ENCODE measurements at places on chromosomes 3 and 15.

DNA sequence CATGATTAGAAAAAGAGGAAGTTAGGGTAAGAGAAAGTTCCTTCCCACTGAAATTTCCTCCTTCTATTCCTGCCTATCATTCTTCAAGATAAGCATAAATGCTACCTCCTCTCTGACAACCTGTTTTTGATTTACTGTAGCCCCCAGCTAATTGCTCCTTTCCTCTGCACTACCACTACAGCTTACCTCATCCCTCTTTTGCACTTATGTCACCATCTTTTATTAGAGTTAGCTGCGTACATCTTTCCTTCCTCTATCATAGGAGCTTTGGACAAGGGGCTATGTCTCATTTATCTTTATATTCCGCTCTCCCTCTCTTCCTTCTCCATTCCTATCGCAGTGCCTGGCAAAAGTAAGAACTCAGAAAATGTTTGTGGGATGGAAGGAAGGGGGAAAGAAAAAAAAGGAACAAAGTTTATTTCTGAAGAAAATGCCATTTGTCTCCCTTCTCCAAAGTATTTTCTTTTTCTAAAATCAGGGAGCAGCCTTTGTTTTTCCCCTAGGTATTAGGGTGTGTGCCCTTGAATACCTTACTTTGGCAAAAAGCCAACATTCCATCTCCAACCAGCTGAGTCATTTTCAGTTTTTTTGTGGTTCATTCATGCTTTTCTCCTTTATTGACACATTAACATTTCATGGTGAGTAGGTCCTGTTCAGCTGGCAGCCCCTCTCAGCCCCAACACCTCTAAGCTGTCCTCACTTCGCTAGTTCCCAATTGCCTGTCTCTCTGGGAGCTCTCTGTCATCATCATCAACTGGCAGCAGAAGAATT lies 87.6 kb upstream of the SOX2 start:
- DNase-seq, result no peak

GRCh38 chr3:180175572-180175971 lies 138.8 kb upstream of the PEX5L start:
- DNase-seq, result no peak

GRCh38 chr15:94670438-94671034 lies 439.2 kb downstream of the MCTP2 start:
- DNase-seq, result no peak

DNA sequence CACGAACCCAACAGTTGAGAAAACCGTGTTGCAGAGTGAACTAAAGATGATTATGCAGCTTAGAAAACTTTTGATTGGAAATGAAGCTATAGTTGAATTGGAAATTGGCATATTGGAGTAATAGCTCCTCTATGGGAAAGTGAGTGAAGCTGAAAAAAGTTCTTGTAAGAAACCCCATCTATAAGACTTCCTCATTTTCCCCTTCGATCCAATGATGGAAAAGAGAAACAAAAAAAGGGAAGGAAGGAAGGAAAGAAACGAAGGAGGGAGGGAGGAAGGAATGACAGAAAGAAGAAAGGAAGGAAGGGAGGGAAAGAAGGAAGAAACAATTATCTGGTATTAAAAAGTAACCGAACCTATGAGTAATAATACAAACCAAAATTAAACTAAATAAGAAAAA lies 791.8 kb upstream of the NR2F2 start:
- no peak for DNase-seq

- no peak for DNase-seq
Observed at GRCh38 chr3:154214306-154214705, 93.1 kb downstream of the ARHGEF26 start.

- DNase-seq, result no peak
Observed at GRCh38 chr3:13013994-13014754, 59.1 kb downstream of the IQSEC1 start.

DNA sequence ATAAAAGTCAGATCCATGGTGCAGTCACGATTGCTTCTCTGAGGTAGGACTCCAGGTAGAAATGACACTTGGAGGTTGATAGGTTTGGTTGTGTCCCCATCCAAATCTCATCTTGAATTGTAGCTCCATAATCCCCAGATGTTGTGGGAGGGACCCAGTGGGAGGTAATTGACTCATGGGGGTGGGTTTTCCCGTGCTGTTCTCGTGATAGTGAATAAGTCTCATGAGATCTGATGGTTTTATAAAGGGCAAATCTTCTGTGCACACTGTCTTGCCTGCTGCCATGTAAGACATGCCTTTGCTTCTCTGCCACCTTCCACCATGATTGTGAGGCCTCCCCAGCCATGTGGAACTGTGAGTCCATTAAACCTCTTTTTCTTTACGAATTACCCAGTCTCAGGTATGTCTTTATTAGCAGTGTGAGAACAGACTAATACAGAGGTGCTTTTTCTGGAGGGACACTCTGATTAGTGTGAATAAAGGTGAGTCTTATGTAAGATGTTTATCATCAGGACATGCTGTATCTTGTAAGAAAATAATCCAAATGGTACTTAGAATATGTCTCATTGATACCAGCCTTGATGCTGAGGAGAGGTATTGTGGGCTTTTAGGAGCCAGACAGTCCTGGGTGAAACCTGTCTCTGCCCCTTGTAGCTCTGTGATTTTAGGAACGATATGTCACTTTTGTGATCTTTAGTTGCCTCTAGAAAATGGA lies 43.0 kb downstream of the SLCO3A1 start:
- no peak for DNase-seq

GRCh38 chr3:179945569-179945968 lies 91.2 kb downstream of the PEX5L start:
- no peak for DNase-seq

DNA sequence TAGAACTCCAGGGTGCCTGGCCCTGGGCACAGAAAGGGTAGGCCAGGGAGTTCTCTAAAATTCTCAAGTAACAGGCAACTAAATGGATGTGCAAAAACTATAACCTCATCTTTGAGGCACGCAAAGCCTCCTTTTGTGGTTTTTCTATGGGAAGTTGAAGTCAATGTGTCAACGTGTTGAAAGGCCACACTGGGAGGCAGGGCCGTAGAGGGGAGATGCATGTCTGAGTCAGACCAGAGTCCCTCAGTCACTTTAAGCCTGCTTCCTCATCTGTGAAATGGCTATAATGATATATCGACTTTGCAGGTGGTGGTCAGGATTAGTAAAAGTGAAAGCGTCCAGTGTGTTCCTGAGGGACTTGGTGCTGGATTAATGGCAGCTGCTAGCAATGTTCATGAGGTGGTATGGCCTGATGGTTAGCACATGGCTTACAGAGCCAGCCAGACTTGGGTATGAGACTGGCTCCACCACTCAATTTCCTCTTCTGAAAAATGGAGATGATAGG lies 17.0 kb downstream of the TGM5 start:
- no peak for DNase-seq

- DNase-seq, result no peak
Observed at GRCh38 chr3:175294793-175295192, 435.7 kb downstream of the NAALADL2 start.

DNA sequence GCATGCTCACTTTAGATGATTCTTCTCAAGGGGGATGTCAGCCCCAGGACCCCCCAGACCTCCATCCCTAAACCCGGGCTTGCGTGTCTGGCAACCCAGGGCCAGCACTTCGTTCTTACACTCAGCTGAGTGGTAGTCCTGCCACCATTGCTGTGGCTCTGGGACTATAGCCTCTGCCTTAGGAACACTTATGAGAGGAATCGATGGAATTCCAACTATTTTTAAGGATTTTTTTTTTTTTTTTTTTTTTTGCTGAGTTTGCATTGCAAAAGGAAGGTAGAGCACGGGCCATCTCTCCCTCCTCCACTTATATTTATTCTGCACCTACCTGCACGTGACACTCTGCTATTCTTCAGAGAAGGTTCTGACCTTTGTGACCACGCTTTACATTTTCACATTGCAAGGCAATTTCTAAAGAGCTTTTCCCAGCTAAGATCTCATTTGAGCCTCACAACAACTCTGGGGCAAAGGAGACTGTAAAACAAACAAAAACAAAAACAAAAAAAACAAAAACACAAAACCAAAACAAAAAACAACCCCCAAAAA lies 113.9 kb downstream of the LPP start:
- no peak for DNase-seq

DNA sequence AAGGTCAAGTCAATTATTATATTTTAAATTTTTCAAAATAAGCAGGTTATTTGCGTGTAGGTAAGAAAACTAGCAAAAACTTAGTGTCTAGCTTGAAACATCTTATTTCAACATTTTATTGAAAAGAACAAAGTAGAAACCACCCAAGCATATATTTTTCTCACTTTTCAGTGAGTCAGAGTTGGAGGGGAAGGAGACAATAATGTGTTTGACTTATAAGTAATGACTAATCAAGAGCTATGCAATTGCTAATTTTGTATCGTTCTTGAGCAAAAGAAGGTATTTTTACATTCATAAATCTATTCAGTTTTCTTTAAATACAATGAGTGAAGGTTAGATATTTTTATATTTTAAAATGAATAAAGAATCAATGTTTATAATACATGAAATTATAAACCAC lies 54.4 kb upstream of the P2RY1 start:
- DNase-seq, result no peak

DNA sequence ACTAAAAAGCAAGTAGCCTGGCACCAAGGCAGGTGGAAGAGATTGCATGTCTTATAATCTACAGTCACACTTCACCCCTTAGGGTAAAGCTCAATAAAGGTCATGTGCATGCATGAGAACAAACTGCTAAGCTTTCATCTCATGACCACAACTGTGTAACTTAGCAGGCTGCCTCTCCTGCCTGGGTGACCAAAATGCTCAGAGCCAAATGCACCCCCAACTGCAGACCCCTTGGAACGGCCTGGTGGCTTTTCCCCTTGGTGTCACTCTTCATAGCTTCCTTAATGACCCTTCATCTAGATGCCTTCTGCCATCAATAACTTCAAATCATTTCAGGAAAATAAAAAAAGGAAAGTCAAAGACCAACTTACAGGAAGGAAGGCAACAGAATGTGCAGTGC lies 88.1 kb downstream of the ADAMTS17 start:
- DNase-seq, result peak; percentile 72

DNA sequence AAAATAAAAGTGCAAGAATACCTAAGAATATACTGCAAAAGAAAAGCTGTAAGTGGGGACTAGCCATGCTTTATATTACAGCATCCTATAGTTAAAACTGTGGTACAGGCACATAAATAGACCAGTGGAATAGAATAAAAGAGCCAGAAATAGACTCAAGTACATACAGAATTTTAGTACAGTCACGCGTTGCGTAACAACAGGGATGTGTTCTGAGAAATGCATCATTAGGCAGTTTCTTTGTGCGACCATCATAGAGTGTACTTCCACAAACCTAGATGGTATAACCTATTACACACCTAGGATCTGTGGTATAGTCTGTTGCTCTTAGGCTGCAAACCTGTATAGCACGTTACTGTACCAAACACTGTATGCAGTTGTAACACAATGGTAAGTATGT lies 61.8 kb downstream of the PCCB start:
- DNase-seq, result no peak

DNA sequence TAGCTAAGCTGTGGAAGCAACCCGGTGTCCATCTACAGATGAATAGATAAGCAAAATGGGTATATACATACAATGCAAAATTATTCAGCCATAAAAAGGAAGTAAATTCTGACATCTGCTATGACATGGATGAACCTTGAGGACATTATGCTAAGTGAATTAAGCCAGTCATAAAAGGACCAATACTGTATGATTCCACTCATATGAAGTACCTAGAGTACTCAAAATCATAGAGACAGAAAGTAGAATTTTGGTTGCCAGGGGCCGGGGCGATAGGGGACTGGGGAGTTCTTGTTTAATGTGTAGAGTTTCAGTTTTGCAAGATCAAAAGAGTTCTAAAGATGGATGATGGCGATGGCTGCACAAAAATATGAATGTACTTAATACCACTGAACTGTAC lies 10.3 kb downstream of the EID1 start:
- no peak for DNase-seq

GRCh38 chr3:194119831-194120590 lies 15.9 kb upstream of the HES1 start:
- DNase-seq, result no peak

GRCh38 chr15:74221399-74222239 lies 14.5 kb upstream of the CCDC33 start:
- no peak for DNase-seq

- DNase-seq, result no peak
Observed at GRCh38 chr3:169402672-169403360, 260.7 kb downstream of the MECOM start.

DNA sequence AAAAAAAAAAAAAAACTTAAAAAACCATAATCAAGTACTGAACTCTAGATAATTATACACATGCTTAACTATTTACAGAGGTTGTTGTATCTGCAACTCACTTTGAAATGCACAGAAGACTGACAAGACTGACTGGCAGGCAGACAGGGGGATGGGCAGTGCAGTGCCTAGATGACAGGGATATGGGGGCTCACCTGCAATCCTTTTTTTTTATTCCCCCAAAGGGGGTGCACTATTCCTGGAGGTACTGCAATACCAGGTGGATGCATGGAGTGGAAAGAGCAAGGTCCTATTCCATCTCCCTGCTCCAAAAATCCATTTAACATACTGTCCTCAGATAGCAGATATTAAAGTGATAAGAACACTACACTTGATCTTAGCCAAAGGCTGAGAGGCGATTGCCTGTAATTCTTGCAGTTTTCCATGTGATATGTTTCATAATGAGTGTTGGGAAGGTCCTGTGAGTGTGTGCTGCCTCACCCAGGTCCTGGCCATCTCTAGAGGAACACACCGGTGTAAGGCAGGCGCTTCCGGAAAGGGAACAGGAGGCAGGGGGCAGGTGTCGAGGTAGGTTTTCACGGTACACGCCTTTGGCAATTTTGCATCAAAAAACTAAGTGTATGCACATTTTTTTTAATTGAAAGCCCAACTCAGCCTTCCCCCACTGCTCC lies 22.7 kb downstream of the SEC61A1 start:
- no peak for DNase-seq

- DNase-seq, result no peak
Observed at GRCh38 chr3:207973-208372, 11.4 kb downstream of the CHL1 start.

DNA sequence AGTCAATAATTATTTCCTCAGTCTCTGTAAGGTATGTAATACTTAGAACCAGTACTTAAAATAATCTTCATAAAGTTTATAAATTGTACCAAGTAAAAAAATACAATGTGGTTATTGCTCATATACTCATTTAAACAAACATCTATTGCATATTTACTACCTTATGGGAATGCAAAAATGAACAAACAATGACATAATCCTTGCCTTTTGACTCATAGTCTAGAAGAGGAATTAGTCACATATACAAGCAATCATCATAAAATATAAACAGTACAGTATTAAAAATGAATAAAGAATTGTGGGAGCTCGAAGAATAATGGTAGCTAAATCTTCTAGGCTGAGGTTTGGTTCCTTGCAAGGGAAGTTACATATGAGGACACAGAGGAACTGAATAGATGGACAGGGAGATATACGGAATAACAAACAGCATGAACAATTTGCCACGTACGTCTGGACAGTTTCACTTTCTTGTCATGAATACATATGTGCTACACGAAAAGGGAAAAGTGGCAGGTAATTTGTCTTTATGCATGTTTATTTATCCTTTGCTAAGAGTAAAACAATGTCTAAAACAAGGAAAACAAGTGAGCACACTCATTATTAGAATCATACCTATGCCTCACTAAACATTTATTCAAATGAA lies 17.2 kb downstream of the IMPG2 start:
- no peak for DNase-seq

GRCh38 chr3:149442851-149443544 lies 31.5 kb upstream of the TM4SF4 start:
- no peak for DNase-seq
